ENCODE measurements at places on chromosomes 5 and 9.

DNA sequence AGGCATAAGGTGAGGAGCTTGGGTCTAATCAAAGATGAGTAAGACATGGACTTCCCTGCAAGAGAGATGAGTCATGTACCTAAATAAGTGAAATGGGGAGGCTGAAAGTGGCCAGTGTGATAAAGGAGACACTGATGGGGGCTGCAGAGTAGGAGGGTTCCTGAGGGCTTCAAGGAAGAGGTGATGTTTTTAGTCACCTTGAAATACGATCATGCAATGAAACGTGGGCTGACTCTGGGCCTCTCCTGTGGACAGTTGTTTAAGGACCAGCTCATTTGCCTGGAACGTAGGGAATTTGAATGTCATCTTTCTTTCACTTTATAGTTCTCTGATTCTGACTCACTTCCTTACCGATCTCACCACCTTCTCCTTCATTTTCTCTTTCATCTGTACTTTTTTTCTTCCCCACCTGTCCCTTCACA, 49.6 kb upstream of the CPLX2 start:
- peak; percentile 13 for DNase-seq

DNA sequence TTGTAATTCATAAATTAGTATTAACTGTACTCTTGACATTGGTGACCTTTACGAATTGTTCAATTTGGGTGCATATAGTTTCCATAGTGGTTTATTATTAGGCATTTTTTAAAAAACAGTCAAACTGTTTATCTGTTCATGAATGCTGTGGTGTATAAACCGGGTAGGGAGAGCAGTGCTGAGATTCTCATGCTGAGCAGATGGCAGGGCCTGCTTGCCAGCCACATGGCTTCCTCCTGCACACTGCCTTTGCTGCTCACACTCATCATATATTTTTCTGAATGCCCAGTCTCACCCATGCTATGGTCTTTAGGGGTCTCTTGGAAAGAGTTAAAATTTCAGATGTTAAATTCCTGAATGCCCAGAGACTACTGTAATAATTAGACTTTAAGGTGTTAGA, 40.8 kb downstream of the NNT start:
- DNase-seq = no peak

- no peak for DNase-seq
Measured at GRCh38 chr9:137492464-137493363, 33.6 kb upstream of the NSMF start.

DNA sequence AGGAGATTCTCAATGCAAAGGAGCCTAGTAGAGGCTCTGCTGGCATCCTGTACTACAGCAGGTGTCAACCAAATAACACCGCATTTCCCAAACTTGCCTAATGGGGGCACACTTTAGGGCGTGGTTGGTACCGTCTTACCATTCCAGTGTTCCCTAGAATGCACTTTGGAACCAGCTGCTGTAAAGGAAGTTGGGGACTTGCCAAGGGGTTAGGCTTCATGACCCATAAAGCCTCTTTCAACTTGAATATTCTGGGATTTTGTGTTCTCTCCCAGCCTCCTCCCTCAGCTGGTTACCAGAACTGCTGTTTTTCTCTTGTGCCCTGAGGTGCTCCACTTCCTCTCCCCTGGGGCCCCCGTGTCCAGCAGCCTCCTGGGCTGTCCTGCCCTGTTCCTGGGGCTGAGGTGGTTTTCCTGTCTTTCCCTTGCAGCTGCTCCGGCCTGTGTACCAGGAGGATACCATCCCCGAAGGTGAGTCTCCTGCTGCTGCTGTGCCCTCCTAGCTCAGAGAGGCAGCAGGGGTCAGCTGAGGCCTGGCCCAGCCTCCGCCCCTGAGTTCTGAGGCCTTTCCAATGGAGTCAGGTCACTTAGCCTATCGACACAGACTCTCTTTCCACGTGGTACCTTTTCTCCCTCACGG, 44.7 kb downstream of the RGS3 start:
- no peak for DNase-seq

GRCh38 chr9:128881884-128882676, at the start of the genes KYAT1 and LRRC8A:
Gene KYAT1 (minus strand): TSS chr9:128881950. CDS start chr9:128845405, 36,545 bp downstream.
Gene LRRC8A (plus strand): TSS chr9:128882133. CDS start chr9:128907165, 25,032 bp downstream.
- DNase-seq = peak; percentile 99

- DNase-seq = no peak
Measured at GRCh38 chr5:107380654-107381053, 290.1 kb downstream of the EFNA5 start.

DNA sequence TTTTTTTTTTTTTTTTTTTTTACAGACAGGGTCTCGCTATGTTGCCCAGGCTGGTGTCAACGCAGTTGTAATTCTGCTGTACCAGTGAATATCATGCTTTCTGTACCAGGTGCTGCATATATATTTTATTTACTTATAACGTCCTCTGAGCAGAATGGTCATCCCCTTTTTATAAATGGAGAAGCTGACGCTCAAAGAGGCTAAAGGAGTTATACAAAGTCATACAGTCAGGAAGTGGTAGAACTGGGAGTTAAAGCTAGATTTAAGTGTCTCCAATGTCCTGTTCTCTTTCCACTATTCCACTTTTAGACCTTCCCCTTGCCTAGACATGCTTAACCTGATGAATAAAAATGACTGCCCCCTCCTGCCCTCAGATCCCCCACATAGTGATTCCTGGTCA, 1.2 kb upstream of the SIL1 start:
- DNase-seq = no peak
